Breast epithelium (tissue), 4 donors: ENCODE measurements at places on chromosomes 1 and 21. TPM values are rescaled to one million over a fixed set of nuclear protein-coding genes. Genes with fewer than 3 reads are reported as not detected.

- DNase-seq = no peak
- H3K36me3 ChIP-seq = no peaks in the 10 kb centered on the region
- H3K27me3 ChIP-seq = no peaks in the 10 kb centered on the region
- peaks cover 9% of the 10 kb centered on the region for H3K4me1 ChIP-seq
- H3K27ac ChIP-seq = peak overlapping the region; percentile 89
- no peak overlapping the region for H3K4me3 ChIP-seq
Observed at GRCh38 chr1:202106340-202107254, 16.1 kb upstream of the GPR37L1 start.

GRCh38 chr21:25813917-25814316, 79.1 kb downstream of the GABPA start:
- no peak overlapping the region for H3K4me3 ChIP-seq
- DNase-seq = no peak
- no peaks in the 10 kb centered on the region for H3K36me3 ChIP-seq
- no peak overlapping the region for H3K27ac ChIP-seq
- H3K27me3 ChIP-seq = no peaks in the 10 kb centered on the region

GRCh38 chr1:206808615-206809014, 36.3 kb upstream of the IL10 start:
- H3K4me3 ChIP-seq = no peak overlapping the region
- H3K27me3 ChIP-seq = no peaks in the 10 kb centered on the region
- no peaks in the 10 kb centered on the region for H3K36me3 ChIP-seq
- H3K27ac ChIP-seq = no peak overlapping the region
- H3K4me1 ChIP-seq = no peaks in the 10 kb centered on the region

DNA sequence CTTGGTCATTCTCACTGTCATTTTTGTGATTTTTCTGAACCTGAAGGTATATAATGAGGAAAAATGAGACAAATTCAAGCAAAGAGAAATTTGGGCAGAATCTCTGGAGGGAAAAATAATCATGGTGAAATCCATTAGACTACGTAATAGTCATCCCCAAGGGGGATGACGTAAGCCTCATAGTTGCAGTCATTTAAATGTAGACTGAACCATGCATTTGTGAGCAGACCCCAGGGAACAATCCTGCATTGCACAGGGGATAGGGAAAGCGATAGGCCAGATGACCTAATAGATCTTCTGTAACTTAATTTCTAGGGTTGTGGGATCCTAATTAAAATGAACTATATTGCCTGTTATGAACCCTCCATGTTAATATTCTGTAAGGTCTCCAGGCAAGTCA, 167.4 kb upstream of the C1orf21 start:
- H3K4me3 ChIP-seq = no peak overlapping the region
- H3K4me1 ChIP-seq = no peaks in the 10 kb centered on the region
- DNase-seq = no peak
- no peak overlapping the region for H3K27ac ChIP-seq
- no peaks in the 10 kb centered on the region for H3K27me3 ChIP-seq

SHISA4 gene
- 21.9 TPM for total RNA-seq

- H3K36me3 ChIP-seq = no peaks in the 10 kb centered on the region
- H3K4me1 ChIP-seq = no peaks in the 10 kb centered on the region
- no peak overlapping the region for H3K4me3 ChIP-seq
Observed at GRCh38 chr1:157932069-157932468, 61.4 kb upstream of the KIRREL1 start.

DNA sequence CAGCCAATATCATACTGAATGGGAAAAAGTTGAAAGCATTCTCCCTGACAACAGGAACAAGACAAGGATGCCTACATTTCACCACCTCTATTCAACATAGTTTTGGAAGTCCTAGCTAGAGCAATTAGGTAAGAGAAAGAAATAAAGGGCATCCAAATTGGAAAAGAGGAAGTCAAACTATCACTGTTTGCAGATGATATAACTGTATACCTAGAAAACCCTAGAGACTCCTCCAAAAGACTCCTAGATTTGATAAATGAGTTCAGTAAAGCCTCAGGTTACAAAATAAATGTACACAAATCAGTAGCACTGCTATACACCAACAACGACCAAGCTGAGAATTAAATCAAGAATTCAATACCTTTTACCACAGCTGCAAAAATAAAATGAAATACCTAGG, 171.3 kb upstream of the HP1BP3 start:
- H3K27me3 ChIP-seq = no peaks in the 10 kb centered on the region
- H3K27ac ChIP-seq = no peak overlapping the region
- H3K4me1 ChIP-seq = no peaks in the 10 kb centered on the region
- no peak overlapping the region for H3K4me3 ChIP-seq

LAD1 gene
- 18.0 TPM for total RNA-seq

ZRANB2 gene
- 149 TPM for total RNA-seq

GRCh38 chr1:118979754-118980575, 8.2 kb downstream of the TBX15 start:
- peaks cover 2% of the 10 kb centered on the region for H3K27me3 ChIP-seq
- no peaks in the 10 kb centered on the region for H3K4me1 ChIP-seq
- no peaks in the 10 kb centered on the region for H3K36me3 ChIP-seq

TCP10L gene
- total RNA-seq = 0.48 TPM

- DNase-seq = no peak
- H3K27ac ChIP-seq = no peak overlapping the region
- no peaks in the 10 kb centered on the region for H3K4me1 ChIP-seq
- H3K4me3 ChIP-seq = no peak overlapping the region
- peaks cover 23% of the 10 kb centered on the region for H3K27me3 ChIP-seq
Observed at GRCh38 chr1:50106095-50106761, 2.5 kb upstream of the ELAVL4 start.

ENO1 gene
- total RNA-seq = 400 TPM

GRCh38 chr1:59154401-59154800, 142.5 kb upstream of the FGGY start:
- no peaks in the 10 kb centered on the region for H3K27me3 ChIP-seq
- no peak overlapping the region for H3K27ac ChIP-seq
- no peaks in the 10 kb centered on the region for H3K4me1 ChIP-seq
- no peak for DNase-seq
- no peak overlapping the region for H3K4me3 ChIP-seq

RHCE gene
- 0.66 TPM for total RNA-seq

GRCh38 chr1:183942933-183943693, 94.4 kb downstream of the COLGALT2 start:
- H3K36me3 ChIP-seq = no peaks in the 10 kb centered on the region
- H3K27ac ChIP-seq = no peak overlapping the region
- DNase-seq = no peak
- H3K4me1 ChIP-seq = no peaks in the 10 kb centered on the region
- H3K4me3 ChIP-seq = no peak overlapping the region
- H3K27me3 ChIP-seq = no peaks in the 10 kb centered on the region

LIN28A gene
- total RNA-seq = not detected

- no peaks in the 10 kb centered on the region for H3K4me1 ChIP-seq
- H3K36me3 ChIP-seq = no peaks in the 10 kb centered on the region
Observed at GRCh38 chr1:76833856-76834255, 33.4 kb upstream of the ST6GALNAC5 start.

DNA sequence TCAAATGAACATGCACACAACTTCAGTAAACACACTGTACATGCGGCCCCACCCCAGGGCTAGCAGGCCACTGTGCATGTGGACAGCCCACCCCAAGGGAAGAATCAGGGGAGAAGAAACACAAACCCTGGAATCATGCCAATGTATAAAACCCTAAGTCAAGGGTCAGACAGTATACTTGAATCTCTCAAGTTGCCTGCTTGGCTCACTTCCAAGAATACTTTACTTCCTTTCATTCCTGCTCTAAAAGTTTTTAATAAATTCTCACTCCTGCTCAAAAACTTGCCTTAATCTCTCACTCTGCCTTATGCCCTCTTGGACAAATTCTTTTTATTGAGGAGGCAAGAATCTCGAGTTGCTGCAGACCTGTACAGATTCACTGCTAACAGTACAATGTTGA, 231.2 kb upstream of the CACYBP start:
- no peaks in the 10 kb centered on the region for H3K27me3 ChIP-seq
- no peak overlapping the region for H3K4me3 ChIP-seq

DNA sequence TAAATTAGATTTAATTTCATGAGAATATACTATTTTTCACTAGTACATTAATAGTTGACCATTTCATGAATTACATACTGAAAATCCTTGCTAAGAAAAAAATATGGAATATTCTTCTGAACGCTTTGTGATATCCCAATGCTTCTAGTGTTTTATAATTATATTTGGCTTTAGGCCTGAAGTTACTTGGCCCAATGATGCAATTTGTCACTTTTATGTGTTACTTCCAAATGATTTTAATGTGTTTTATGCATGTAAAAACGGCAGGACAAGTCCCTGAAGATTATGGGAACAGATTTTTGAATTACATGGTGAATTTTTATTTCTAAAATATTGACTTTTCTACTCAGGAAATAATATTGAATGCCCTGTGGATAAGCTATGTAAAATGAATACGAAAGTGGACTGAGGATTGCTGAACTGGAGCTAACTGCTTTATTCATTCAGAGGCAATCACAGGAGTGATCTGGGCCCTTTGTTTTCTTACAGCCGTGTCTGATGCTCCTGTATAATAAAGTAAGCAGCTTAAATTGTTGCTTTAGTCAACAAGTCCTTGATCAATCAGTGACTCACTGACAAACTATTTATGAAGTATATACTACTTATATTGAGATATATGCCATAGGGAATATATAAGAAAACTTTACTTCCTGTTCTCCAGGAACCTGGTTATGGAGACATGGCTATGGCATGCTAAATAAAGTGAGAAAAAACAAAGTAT, 543.0 kb upstream of the RGS18 start:
- no peak for DNase-seq
- H3K27me3 ChIP-seq = no peaks in the 10 kb centered on the region
- no peaks in the 10 kb centered on the region for H3K4me1 ChIP-seq
- H3K36me3 ChIP-seq = no peaks in the 10 kb centered on the region

TTC24 gene
- not detected for total RNA-seq

TCHH gene
- 0.15 TPM for total RNA-seq

DNA sequence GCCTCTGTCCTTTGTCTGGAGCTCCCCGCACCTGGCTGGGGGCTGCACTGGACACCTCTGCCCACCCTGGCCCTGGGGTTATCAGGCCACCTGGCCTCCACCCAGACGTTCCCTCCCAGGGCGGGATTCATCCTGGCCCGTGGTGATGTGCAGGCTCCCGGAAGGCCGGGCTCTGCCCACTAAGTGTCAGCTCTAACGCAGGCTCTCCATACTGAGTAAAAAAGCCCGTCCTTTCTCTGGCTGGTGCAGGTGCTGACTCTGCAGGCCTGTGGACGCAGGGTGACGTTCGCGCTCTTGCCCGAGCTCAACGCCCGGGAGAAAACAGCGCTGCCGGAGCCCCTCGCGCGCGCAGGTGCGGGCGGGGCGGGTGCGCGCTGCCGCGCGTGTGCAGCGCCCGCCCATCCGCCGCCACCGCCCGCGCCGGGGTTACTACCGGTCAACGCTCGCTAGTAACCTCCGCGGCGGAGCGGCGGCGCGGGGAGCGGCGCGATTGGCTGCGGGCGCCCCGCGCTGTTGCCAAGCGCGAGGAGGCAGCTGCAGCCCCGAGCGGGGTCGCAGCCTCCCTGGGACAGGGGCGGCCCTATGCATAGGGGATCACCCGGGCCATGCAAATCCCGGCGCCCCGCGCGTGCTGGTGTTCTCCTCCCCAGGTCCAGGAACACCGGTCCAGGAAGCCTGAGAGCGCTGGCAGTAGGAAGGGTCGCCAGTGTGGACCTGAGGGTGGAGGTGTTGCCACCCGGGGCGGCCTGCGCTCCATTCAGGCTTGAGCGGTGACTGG, 15.7 kb downstream of the ABCG1 start:
- peak overlapping the region; percentile 79 for H3K4me3 ChIP-seq
- H3K36me3 ChIP-seq = no peaks in the 10 kb centered on the region
- no peaks in the 10 kb centered on the region for H3K27me3 ChIP-seq
- peaks cover 18% of the 10 kb centered on the region for H3K4me1 ChIP-seq
- H3K27ac ChIP-seq = peak overlapping the region; percentile 88
- DNase-seq = peak; percentile 42

DNA sequence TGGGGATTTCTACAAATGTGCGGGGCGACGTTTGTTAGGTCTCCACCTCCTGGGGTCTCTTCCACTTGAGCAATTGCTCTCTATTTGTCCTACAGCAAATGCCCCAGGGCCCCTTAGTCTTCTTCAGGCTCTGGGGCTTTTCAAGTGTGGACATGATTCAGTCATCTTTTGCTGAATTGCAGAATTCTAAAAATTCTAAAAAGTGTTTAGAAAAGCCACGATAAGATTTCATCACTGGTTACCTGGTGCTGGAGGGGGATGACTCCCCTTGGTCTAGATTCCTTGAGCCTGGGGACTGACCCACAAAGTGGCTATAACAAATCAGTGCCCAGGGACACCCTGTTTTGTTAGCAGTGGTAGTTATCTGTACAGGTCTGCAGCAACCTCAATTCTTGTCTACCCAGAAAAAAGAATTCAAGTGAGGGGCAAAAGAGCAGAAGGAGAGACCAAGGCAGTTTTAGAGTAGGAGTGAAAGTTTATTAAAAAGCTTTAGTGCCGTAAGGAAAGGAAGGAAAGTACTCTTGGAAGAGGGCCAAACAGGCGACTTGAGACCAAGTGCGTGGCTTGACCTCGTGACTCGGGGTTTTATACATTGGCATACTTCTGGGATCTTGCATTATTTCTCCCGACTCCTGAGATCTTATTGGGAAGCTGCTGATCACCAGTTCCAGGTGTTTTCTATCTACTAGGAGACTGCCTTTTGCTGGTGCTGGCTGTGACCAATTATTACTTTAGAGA, 25.2 kb downstream of the PROK1 start:
- no peaks in the 10 kb centered on the region for H3K4me1 ChIP-seq
- no peak for DNase-seq
- no peak overlapping the region for H3K4me3 ChIP-seq
- no peak overlapping the region for H3K27ac ChIP-seq
- H3K27me3 ChIP-seq = no peaks in the 10 kb centered on the region

MYBPHL gene
- total RNA-seq = not detected

DNA sequence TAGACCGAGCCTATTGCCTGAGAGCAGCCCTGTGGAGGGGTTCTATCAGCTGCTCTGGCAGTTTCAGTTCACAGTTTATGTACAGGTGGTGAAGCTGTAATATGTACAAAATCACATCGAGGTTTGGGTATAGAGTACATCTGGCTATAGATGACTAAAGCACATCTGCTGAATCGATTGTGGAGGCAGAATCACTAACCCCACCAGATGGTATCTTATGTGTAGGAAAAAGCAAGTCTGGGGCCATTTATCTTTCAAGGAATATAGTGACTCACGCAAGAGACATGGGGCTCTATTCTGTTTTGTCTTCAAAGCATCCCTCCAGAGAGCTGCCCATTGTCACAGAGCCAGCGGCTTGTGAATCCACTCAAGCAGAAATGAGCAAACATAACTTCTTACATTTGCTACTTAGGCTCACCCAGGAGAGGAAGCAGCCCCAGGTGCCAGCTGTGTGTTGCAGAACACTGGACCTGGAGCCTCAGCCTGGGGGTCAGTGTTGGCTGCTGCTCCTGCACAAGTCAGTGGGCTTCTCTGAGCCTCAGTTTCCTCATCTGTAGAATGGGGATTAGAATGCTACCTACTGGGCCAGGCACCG, 21.3 kb downstream of the MIIP start:
- H3K36me3 ChIP-seq = no peaks in the 10 kb centered on the region
- DNase-seq = no peak
- H3K4me3 ChIP-seq = no peak overlapping the region
- H3K27me3 ChIP-seq = no peaks in the 10 kb centered on the region
- H3K27ac ChIP-seq = no peak overlapping the region
- H3K4me1 ChIP-seq = no peaks in the 10 kb centered on the region
